Ascending aorta (tissue), 2 donors: ENCODE measurements at places on chromosomes 2 and 18.
A peak's percentile ranks its signal among the peaks of the same experiment; 100 is the strongest.

DNA sequence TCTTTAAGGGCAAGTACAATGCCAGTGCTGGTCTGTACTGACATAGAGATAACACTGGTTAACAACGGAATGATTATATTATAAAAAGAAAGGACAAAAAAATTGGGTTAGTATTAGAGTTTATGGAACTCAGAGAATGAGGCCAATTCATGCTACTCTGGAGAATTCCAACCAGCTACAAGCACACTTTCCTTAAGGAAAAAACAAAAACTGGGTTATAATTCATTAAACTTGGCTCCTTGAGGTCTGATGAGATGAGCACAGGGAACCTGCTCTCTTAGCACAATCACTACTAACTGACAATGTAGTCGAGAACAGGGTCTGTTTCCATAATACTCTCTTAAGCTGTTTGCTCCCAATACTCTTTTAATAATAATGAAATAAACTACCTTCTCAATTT lies 165.3 kb downstream of the NRXN1 start:
- no peak for DNase-seq

GRCh38 chr2:38654528-38655381 lies 11.2 kb upstream of the GALM start:
- peak; percentile 13 for DNase-seq

DNA sequence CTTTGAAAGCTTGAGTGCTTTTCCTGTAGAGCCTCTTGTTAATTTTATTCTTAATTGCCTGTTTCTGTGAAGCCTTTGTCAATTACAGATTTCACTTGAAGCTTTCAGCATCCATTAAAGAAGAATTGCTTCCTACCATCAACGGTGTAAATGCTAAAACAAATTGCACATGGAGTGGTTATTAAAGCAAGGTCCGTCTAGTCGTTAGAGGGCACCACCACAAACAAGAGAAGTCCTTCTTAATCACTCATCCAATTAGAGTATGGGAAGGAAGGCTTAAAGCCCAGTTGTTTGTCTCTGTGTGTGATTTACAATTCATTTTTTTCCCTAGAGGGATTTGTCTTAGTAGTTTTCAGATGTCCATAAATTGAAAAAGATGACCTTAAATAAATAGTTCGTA lies 1.6 kb downstream of the KCNJ3 start:
- no peak for DNase-seq

GRCh38 chr2:99414566-99414965 lies 75.3 kb downstream of the REV1 start:
- no peak for DNase-seq

GRCh38 chr2:195613922-195614321 lies 43.1 kb upstream of the SLC39A10 start:
- DNase-seq, result no peak

DNA sequence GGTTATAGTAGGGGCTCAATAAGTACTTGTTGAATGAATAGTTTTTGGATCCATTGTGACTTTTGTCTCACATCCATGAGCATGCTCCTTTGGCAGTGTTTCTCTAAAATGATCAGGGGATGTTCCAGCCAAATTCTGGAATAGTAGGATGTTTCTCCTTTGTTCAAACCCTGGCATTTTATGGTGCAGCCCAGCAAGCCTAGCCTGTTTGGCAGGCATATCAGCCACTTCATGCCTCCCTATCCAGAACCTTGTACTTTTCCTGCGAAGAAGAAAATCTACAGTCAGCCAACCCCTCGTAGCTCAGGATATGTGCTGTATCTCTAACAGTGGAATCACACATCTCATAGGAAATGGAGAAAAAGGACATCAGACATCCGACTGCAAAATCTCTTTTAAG lies 27.1 kb upstream of the RPRD1A start:
- DNase-seq, result no peak

- DNase-seq, result no peak
Observed at GRCh38 chr2:24766609-24767008, 26.6 kb downstream of the PTRHD1 start.

DNA sequence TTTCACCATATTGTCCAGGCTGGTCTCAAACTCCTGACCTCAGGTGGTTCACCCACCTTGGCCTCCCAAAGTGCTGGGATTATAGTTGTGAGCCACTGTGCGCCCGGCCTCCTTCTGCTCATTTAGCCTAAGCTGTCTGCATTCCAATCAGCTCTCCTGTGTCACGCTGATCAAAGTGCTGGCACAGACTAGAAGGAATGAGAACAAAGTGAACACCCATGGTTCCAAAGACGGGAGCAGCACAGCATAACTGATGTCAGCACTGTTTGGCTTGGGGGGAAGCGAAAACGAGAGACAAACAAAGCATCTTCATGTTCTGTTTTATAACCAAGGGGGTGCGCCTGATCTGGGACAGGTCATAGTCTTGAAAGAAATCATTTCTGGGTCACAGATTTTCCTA lies 43.3 kb downstream of the DIPK1C start:
- DNase-seq, result no peak

DNA sequence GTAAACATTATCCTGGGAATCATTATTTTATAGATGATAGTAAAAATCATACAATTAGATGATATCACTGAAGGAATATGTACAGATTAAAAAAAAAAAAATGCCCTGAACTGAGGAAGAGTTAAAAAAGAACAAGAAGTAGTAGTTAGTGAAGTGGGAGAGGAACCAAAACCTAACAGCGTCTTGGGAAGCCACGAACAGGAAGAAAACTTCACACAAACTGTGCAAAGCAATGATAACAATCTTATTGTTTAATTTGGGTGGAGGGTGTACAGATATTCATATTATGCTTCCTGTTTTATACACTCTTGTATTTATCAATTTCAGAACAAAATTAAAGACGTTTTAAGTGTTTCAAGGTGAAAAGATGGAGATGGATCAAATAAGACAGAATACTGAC lies 3.5 kb downstream of the HEATR5B start:
- DNase-seq, result no peak

DNA sequence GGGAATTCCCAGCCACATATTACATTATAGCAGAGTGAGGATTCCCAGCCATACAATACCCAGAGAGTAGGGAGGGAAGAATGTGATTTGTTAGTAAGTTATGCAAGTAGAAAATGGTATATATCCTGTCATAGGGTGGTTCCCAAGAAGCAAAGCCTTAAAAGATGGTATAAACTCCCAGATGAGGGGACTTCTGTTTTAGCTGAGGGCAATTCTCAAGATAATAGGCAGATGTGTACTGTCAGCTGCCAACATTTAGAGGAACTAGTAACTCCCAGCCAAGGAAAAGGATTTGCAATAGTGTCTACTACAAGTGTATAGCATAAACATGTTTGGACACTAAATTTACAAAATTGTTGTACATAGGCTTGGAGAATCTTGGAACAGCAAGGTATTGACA lies 86.5 kb downstream of the XDH start:
- DNase-seq, result no peak

DNA sequence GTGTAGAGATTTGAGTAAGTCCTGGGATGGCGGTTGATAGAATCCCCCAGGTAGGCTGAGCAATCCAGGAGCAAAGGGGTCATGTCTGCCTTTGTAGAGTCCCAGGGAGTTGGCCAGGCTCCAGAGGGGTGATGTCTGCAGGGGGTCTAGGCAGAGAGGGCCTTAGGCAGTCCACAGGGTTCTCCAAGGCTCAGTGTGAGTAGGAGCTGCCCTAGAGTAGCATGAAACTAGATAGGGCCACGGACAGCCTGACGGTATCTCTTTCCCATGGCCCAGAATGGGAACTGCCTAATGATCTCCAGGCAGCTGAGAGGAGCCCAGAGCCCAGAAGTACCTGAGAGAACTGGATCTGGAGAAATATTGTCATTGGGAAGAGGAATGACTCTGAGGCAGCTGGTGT lies 9.0 kb upstream of the FAM136A start:
- DNase-seq, result no peak
